Endodermal cell (in vitro differentiated cells): ENCODE measurements at places on chromosomes 4 and X.

DNA sequence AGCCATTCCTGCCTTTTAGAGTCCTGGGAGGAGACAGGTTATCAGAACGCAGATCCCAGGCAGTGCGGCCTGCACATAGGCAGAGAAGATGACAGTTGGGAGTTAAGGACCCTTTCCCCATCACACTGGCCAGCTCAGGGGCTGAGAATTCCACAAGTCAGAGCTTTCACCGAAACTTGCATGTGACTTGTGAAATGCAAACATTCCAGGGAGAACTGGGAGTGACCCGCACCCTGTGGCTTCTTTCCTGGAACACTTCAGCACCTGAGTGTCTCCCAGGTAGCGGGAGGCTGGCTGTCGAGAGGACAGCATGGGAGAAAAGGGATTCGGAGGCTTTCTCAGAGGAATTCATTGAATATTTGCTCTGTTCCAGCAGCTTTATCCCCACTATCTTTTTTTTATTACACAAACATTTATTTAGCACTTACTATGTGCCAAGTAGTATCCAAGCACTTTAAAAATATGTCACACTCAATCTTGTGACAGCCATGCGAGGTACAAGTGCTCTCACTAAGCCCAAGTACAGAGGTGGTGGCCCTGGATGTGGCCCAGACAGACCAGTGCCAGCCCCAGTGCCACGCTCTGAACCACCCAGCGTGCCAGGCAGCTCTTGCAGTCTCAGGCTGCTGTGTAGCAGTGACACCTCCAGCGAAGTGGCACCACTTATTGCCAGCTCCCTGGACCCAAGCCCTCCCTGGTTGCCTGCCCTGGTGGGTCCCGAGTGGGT lies 100.5 kb downstream of the PHKA2 start:
- H3K4me1 ChIP-seq = no peaks in the 10 kb centered on the region
- H3K27me3 ChIP-seq = no peaks in the 10 kb centered on the region

DNA sequence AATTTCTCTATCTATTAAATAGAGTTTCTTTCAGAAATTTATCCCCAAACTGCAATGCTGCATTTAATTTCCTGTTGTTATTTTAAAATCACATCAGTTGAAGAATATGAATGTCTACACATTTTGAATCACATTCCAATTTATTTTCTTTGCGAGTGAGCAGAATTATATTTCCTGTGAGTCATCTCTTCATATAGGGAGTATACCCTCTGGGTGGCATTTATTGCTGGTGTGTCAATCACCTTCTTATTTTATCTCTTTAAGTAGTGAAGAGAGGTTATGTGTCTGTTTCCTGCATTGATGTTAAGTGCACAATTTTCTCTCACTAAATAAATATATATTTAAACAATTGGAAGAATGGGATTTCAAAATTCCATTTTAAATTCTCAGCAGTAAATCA lies 511.0 kb upstream of the ATOH1 start:
- no peaks in the 10 kb centered on the region for H3K4me1 ChIP-seq
- DNase-seq = no peak
- no peak overlapping the region for H3K27ac ChIP-seq

DNA sequence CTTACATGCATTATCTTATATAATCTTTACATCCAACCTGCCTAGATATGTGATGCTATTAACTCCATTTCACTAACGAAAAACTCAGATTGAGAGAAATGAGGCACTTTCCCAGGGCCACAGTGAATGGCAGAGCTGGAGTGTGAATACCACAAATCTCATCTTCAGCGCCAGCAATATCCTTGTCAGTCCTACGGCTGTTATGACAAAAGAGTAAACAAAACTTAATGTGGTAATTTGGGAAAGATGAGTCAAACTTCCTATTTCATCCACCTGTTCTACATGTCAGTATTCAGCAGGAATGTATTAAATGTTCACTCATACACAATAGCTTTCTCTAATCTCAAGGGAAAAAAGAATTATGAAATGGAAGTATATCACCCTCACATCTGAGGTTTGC lies 56.9 kb downstream of the FAT1 start:
- peaks cover 3% of the 10 kb centered on the region for H3K4me1 ChIP-seq
- H3K4me3 ChIP-seq = no peak overlapping the region
- peaks cover 15% of the 10 kb centered on the region for H3K36me3 ChIP-seq
- H3K27ac ChIP-seq = no peak overlapping the region

- H3K27ac ChIP-seq = no peak overlapping the region
- no peak overlapping the region for H3K4me3 ChIP-seq
- no peak for DNase-seq
- H3K4me1 ChIP-seq = no peaks in the 10 kb centered on the region
- peaks cover 26% of the 10 kb centered on the region for H3K27me3 ChIP-seq
Observed at GRCh38 chrX:120801426-120801825, 74.2 kb downstream of the CT47B1 start.

GRCh38 chr4:186726426-186727168 lies 2.9 kb upstream of the FAT1 start:
- no peaks in the 10 kb centered on the region for H3K27me3 ChIP-seq
- H3K27ac ChIP-seq = peak overlapping the region; percentile 69
- peaks cover 6% of the 10 kb centered on the region for H3K4me1 ChIP-seq
- peak overlapping the region; percentile 97 for H3K4me3 ChIP-seq

GRCh38 chr4:9765091-9765490 lies 16.3 kb upstream of the DRD5 start:
- no peak overlapping the region for H3K27ac ChIP-seq
- H3K4me3 ChIP-seq = no peak overlapping the region
- no peaks in the 10 kb centered on the region for H3K4me1 ChIP-seq
- peak; percentile 85 for DNase-seq

DNA sequence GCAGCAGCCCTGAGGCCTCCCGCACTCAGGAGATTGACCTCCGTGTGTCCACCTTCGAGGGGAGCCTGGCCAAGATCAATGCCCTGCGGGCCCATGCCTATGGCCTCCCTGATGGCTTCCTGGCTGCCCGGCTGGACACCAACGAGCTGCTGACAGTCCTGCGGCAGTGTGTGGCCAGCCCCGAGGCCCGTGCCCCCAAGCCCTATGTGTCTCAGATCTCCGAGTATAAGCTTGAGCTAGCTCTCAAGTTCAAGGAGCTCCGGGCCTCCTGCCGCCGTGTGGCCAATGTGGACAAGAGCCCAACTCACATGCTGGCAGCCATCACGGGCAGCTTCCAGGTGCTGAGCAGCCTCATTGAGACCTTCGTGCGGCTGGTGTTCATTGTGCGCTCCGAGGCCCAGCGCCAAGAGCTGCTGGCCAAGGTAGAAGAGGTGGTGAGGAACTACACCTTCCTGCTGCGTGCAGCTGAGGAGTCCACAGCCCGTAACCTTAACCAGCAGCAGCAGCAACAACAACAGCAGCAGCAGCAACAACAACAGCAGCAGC lies 25.5 kb upstream of the PRPS1 start:
- no peaks in the 10 kb centered on the region for H3K4me1 ChIP-seq
- DNase-seq = peak; percentile 61
- H3K4me3 ChIP-seq = no peak overlapping the region
